ENCODE measurements at places on chromosomes 5 and 9. TPM values are rescaled to one million over a fixed set of nuclear protein-coding genes. Genes with fewer than 3 reads are reported as not detected.

Gene GRAMD2B
- 3.4 TPM for total RNA-seq

Gene NIPBL
- total RNA-seq: 46.3 TPM

Gene WNK2
- under 0.01 TPM for total RNA-seq

Gene MAMDC4
- 1.9 TPM for total RNA-seq

Gene SHOC1
- total RNA-seq: not detected

Gene CER1
- not detected for total RNA-seq

Gene EQTN
- total RNA-seq: not detected

Gene OR1Q1
- not detected for total RNA-seq

Gene FBP2
- total RNA-seq: not detected

Gene BHMT2
- 0.22 TPM for total RNA-seq

Gene GMCL2
- total RNA-seq: not detected

Gene OGN
- under 0.01 TPM for total RNA-seq

Gene NR2F1
- total RNA-seq: 39.2 TPM

Gene CTSV
- 1.2 TPM for total RNA-seq

Gene FBLL1
- total RNA-seq: 0.07 TPM

Gene ECSCR
- 317 TPM for total RNA-seq

Gene MCTP1
- 86.0 TPM for total RNA-seq

Gene FBXW2
- 59.6 TPM for total RNA-seq

Gene MRPS30
- total RNA-seq: 72.6 TPM

Gene DMRT3
- not detected for total RNA-seq

Gene BNC2
- total RNA-seq: 39.6 TPM

Gene CCNI2
- total RNA-seq: not detected

Gene SETD9
- 13.7 TPM for total RNA-seq

Gene UNC13B
- 48.1 TPM for total RNA-seq

Gene GPR151
- not detected for total RNA-seq

Gene GCNT4
- 0.07 TPM for total RNA-seq

Gene DBN1
- 204 TPM for total RNA-seq

Gene ORM2
- total RNA-seq: not detected

Gene TEX48
- total RNA-seq: not detected

Gene SLCO6A1
- not detected for total RNA-seq

Gene CA9
- 0.14 TPM for total RNA-seq

Data from thoracic aorta endothelial cell (primary cell).